IPS DF 6.9 (cell line): ENCODE measurements at places on chromosomes 7 and 10.

DNA sequence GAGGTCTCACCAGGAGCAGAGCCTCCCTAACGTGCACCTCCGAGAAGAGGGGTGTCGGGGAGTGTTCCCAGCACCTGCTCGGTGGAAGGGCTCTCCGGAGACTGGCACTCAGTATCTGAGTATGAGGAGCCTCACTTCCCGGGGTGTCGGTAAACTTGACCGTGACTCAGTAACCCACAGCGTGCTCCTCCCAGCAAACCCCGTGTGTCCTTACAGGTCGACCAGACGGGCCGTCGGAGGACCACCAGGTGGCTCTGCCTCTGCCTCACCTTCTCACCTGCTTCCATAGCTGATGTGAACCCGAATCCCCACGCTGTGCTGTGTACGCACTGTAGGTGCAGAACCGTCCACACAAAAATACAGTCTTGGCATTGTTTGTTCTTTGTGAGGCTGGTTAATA lies 29.0 kb upstream of the KNDC1 start:
- DNase-seq, result no peak

- DNase-seq, result no peak
Measured at GRCh38 chr7:12630513-12630819, 57.0 kb upstream of the ARL4A start.

DNA sequence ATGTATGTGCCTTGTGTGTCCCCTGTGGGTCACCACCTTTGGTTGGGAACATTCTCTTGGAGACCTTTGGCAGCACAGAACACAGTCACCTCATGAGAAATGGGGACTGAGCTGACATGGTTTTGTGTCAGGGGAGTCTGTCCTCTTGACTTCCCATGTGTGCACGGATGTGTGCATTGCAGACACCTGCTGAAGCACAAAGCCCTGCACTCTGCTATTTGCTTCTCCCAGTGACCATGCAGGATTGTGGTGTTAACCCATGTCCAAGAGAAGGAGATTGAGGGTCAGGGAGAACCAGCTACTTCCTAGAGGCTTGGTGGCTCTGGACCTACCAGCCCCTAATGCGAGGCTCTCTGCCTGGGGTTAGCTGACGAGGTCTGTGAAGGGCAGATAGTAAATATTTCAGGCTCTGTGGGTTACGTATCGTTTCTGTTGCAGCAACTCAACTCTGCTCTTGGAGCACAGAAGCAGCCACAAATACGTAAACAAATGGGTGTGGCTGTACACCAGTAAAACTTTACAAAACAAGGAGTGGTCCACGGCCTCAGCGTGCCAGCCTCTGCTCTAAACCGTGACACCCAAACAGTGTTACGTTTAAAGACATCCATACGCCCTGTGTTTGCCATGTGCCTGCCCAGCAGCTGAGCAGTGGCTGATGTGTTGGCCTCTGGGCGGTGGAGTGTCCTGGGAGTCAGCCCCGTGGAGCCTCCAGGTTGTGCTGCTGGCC lies 51.7 kb downstream of the ADCY1 start:
- DNase-seq, result no peak

GRCh38 chr7:41880107-41880506 lies 177.2 kb upstream of the INHBA start:
- DNase-seq, result no peak

GRCh38 chr7:17005271-17005670 lies 123.5 kb upstream of the AGR3 start:
- no peak for DNase-seq

GRCh38 chr7:99669782-99670181 lies 10.0 kb downstream of the CYP3A5 start:
- DNase-seq, result no peak
